ENCODE measurements at places on chromosomes 7 and 10.

- peak; percentile 41 for DNase-seq
These were observed 28.4 kb downstream of the DAGLB start for GRCh38 chr7:6419310-6419773.

DNA sequence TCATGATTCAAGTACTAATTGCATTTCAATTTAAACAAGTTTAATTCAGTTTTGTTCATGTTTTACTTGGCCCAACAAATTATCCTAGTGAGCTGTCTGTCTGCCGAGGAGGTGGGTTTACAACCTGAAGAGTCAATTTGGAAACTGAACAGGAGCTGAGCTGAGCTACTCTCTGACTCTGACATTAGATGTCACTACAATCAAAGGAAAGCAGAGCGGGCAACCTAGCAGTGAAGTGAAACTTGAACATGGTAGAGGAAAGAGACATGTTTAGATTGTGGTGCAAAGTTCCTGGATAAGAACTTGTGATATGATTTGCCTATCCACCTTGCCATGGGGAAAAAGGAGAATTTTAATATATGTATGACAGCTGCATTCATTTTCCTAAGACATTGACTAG is 9.6 kb upstream of the AGR3 start:
- peak; percentile 64 for DNase-seq

DNA sequence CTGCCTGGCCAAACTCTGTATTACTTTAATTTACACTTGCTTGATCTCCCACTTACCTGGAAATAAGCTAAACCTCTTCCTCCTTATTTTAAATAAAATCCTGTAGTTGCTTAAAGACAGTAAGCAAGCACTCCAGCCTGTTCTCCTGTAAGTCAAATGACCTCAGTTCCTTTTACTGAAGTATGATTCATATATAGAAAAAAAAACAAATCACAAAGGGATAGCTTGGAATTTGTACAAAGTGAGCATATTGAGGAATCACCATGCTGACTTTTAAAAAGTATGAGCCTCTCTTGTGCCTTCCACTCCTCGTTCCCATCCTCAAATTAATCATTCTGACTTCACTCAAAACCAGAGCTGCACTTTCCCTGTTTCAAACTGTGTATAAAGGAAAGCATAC is 52.0 kb downstream of the C10orf90 start:
- DNase-seq, result no peak

DNA sequence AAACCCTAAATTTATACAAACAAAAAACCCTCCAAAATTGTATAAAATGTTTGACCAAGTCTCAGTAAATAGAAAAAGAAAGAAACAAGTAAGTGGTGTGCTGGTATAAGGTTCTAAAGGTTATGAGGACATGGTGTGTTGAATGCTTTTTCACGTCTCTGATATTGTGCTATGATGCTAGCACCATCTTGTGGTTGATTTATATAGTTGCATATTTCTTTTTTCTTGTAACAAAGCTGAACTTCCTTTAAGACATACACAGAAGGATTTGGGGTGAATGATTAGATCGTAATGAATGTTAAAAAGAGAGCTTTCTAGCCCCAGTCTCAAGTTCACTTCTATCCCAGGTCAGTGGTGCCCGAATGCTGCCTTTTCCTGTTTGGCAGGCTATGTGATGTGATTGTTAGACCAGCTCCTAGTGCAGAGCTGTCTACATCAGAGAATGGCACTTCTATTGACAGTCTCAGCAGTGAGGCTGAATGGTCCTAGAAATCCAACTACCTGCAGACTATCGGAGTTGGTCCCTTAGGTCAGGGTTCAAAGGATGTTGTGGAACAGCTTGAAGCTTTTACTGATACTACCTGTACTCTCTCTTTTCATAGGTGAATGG is 25.0 kb downstream of the VTI1A start:
- peak; percentile 52 for DNase-seq

DNA sequence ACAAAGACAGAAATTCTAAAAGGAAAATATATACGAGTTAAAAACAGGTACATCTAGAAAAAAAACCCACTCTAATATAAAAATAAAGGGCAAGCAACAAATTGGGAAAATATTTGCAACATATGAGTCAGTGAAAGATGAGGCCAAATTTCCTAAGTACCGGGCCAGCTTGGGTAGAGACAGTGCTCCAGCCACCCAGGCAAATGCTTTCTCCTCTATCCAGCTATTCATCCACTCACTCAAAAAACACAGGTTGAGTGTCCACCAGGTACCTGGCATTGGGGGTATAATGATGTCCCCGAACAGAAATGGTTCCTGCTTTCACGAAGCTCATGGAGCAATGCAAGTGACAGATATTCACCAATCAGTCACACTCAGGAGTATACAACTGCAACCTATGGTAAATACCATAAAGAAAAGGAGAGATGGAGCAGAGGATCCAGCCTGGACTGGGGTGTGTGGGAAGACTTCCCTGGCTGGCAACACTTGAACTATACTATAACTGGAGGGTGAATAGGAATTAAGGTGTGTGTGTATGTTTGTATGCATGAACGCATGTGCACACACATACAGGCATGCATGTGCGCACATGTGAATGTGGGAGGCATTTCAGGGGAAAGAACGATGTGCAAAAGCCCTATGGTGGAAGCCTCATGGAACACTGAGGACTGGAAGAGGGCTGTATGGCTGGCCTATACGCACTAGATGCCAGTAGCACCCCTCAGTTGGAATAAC is 2.3 kb downstream of the ARHGAP22 start:
- no peak for DNase-seq

- no peak for DNase-seq
These were observed 206.0 kb downstream of the CCDC3 start for GRCh38 chr10:12795315-12796110.

DNA sequence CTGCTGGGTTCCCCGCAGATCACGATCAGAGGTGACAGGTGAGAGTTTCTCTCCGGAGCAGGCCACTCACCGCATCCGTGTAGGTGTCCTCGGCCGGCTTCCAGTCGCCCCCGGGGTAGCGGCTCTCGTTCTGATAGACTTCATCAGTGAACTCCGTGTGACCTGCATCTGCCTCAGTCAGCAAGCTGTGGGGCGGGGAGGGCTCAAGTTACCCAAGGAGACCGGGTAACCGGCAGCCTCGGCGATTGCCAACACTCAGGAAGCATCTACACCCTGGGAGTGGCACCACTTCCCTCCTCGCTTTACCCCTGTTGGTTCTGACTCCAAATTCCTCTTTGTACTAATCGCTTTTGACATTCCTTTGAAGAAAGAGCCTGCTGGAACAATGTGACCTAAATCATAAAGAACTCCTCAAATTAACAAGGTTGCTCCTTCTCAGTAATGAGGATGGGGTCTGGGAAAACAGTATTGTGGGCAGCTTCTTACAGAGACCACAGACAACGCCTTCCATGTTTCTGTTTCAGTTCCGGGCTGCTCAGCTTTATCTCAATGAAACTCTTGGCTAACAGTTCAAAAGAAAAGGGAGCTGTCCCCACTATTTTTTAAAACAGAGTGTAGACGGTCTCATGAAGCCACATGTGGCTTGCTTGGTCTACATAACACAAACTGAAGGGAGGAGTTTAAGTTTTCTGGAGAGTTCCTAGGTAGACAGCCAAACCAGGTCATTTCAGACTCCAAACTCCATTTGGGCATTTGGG is 118.1 kb downstream of the MYOF start:
- DNase-seq, result peak; percentile 39

DNA sequence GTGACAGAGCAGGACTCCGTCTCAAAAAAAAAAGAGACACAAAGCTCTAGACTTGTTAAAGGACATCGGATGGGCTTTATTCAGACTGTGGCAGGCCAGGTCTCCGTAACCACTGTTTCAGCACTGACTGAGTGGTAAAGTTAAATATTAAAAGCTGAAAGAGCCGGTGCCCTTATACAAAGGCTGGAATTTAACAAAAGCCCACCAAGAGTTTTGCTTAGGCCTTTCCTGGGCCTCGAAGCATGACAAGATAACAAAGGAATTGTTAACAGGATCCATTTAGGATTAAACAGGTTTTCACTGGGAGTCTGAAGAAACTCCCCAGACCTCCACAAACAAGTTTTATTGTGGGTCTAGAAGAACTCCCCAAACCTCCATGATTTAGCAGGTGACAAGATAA is 727.8 kb downstream of the TYW1 start:
- no peak for DNase-seq

GRCh38 chr7:128841171-128841690 is 11.0 kb downstream of the FLNC start:
- no peak for DNase-seq

- DNase-seq, result no peak
These were observed 839.8 kb upstream of the POM121L12 start for GRCh38 chr7:52195664-52196063.

DNA sequence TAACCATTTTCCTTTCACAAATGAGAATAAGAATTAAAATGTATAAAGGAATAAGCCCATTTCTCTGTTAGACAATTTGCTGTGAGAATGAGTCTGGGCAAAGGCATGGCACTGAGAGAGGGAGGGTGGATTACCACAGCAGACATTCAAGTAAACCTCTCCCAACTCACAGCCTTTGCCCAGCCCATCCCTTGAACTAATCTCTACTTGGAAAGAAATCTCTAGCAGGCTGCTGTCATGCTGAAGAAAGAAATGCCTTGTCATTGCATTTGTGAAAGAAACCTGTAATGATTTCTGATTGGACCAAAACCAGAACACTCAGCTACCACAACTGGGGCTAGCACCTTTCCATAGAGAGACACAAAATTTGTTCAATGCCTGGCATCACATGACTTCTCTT is 39.2 kb downstream of the CH25H start:
- DNase-seq, result no peak

GRCh38 chr7:132435016-132435990 is 141.0 kb downstream of the PLXNA4 start:
- DNase-seq, result peak; percentile 33

- DNase-seq, result no peak
These were observed 48.1 kb downstream of the WIPF3 start for GRCh38 chr7:29854257-29854938.

- DNase-seq, result peak; percentile 40
These were observed 73.9 kb downstream of the GRID1 start for GRCh38 chr10:86292462-86293395.

DNA sequence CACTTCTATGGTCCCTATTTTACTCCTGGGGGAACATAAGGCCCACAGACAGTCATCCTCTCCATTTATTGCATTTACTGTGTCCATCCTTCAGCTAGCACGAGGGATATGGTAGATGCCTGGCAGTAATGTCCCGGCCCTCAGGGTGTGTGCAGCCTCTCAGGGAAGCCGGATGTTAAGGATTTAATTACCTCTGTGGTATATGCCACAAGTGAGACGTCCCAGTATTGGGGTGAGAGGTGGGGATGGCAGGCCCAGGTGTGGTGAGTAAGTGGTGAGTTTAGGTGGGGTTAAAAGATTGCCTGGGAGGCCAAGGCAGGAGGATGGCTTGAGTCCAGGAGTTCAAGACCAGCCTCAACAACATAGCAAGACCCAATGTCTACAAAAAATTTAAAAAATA is 144.9 kb downstream of the SH3PXD2A start:
- no peak for DNase-seq

DNA sequence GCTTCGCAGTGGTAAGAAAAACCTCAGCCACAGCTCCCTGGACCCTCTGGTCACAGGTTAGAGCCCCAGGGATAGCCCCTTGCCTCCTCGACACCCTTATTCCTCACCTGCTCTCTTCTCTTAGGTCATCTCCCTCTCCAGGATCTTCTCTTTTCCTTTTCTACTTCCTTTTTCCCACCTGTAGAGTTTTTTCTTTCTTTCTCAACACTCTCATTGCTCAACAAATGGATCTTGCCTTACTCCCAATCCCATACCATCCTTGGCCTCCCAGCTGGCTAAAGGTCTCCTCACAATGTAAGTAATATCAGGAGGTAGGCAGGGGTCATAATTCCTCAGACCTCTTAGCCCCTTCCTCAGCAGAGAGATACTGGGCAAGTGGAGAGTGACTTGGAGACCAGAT is 17.2 kb downstream of the WNT8B start:
- DNase-seq, result no peak

DNA sequence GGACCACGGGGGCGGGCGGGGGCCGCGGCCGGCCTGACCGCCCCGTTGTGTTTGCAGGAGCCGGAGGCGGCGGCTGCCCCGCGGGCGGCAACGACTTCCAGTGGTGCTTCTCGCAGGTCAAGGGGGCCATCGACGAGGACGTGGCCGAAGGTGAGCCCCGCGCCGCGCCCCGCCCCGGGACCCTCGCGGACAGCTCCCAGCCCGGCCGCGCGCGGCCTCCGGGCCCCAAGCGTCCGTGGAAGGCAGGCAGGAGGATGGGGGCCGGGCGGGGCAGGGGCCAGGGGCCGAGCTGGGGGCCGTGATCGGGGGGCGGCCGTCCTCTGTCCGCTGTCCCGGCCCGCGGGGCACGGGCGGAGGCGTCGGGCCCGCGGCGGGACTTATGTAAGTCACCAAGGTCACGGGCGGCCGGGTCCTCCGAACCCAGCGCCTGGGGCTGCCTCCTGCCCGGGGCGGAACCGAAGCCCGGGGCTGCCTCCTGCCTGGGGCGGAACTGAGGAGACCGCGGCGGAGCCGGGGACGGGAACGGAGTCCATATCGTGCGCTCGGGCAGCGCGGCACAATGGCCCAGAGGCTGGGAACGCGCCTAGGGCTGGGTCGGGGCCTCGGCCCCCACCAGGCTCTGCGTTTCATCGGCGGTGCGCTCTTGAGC is 497 bp downstream of the PPP2R2D start:
- DNase-seq, result peak; percentile 42

- no peak for DNase-seq
These were observed 109.2 kb downstream of the SORCS3 start for GRCh38 chr10:104750291-104750690.

DNA sequence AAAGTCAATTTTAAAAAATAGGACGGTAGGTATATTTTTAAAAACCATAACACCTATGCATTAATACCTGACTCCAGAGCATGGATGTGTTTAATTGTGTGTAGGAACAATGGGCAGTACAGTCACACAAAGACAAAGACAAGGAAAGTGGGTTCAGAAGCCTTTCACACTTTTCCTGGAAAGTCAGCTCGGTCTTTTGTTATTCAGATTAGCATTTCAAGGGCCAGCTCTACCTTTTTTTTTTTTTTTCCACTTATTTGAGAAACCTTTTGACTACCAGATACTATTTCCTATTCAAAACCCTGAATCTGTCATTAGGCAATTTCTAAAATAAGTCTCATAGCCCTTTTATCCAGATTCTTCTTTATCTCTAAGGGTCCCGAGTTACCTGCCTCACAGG is 401.9 kb downstream of the PARD3 start:
- no peak for DNase-seq

All from tongue (tissue), 3 donors.